GM23338 (cell line): ENCODE measurements at places on chromosomes 1 and 21. TPM values are rescaled to one million over a fixed set of nuclear protein-coding genes. Genes with fewer than 3 reads are reported as not detected.

- no peak for DNase-seq
- peak overlapping the region; percentile 57; the same call in 1 of the 2 replicates for H3K27ac ChIP-seq
- H3K4me3 ChIP-seq: no peak overlapping the region
- H3K4me1 ChIP-seq: peaks cover 29% of the 10 kb centered on the region
- H3K36me3 ChIP-seq: no peaks in the 10 kb centered on the region
- no peaks in the 10 kb centered on the region for H3K27me3 ChIP-seq
Measured at GRCh38 chr21:14917762-14918161, 147.0 kb downstream of the NRIP1 start.

GRCh38 chr1:89975540-89976125, 19.3 kb upstream of the ZNF326 start:
- H3K27me3 ChIP-seq: no peaks in the 10 kb centered on the region
- H3K4me1 ChIP-seq: peaks cover 5% of the 10 kb centered on the region
- no peak overlapping the region for H3K27ac ChIP-seq
- H3K36me3 ChIP-seq: no peaks in the 10 kb centered on the region
- no peak overlapping the region for H3K4me3 ChIP-seq

DNA sequence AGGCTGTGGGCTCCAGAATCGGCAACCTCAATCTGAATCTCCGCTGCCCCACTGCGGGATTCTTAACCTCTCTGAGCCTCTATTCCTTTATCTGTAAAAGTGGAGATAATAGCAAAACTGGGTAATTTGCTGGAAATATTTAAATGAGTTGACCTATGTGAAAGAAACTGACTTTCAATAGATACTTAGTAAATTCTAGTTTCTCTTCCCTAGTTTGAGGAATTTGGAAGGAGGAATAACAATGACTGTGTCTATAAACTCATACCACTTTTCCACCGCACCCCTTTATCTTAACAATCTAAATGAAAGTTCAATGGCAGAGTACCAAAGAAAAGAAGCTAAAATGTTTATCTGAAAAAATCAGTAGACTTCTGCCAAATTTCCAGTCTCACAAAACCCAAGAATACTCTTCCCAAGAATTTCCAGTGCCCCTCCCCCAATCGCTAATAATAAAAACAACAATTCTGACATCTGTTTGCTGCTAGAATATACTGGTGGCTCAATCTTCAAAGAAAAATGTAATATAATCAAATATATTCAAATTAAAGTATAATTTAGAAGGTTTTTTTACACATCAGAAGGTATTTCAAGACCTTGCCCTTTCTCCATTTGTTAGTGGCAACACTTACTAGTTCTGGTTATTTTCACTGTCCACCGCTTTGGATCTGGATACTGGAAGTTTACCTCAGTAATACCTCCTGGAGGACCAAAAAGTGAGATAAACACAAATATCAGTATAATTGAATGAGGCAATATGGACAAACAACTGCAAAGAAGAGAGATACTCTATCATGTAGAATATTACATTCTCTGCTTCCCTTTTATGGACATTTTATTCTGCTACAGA, 171.2 kb downstream of the LTN1 start:
- H3K4me1 ChIP-seq: 0 out of 2 replicates have a peak, but pooled peaks cover 3% of the 10 kb centered on the region
- no peak overlapping the region for H3K4me3 ChIP-seq
- H3K36me3 ChIP-seq: no peaks in the 10 kb centered on the region
- H3K27ac ChIP-seq: no peak overlapping the region
- DNase-seq: no peak

HSD3B2 gene
- not detected in 2 replicates for total RNA-seq

DNA sequence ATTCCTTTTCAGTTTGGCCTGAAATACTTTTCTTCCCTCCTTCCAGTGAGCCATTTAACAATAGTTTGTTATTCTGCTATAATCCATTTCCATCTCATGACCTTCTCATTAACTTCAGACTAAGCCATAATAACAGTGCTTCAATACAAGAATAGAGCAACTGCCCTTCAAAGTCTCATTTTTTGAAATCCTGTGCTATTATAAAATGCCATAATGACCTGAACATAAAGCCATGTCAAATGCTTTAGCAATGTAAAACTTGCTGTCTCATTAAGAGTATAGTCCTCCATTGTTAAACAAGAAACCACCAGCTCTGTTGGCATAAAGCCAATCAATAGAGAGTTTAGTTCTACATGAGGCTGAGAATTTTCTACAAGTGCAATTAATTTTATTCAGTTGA, 9.6 kb upstream of the PIGK start:
- H3K27ac ChIP-seq: no peak overlapping the region
- DNase-seq: no peak
- H3K4me1 ChIP-seq: peaks cover 3% of the 10 kb centered on the region; the same call in 1 of the 2 replicates
- H3K4me3 ChIP-seq: no peak overlapping the region

DNA sequence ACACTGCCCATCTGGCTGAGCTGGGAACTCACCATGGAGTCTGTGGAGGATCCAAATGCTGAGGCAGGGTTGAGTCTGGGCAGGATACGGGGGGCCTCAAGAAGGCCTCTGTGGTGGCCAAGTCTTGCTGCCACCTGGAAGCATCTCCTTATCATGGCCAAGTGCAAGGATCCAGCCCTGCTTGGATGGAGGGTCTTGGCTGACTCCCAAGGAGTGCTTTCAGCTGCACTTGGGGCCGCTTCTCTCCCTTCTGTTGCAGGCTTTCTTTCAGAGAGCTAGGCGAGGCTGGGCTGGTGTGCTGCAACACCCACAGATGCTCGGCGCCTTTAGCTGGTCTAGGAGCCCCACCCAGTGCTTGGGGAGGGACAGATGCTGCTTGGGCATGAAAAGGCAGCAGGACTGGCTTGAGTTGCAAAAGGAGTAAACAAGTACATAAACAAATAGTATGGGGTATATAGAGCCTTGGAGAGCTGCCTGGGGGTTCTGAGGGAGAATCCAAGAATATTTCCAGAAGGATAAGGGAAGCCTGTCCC, at the start of gene THEM5:
THEM5 (minus strand) TSS at position 302 of the 533 bp plus-strand sequence; CDS start at position 155, 147 bp downstream.
- no peaks in the 10 kb centered on the region for H3K4me1 ChIP-seq
- H3K36me3 ChIP-seq: no peaks in the 10 kb centered on the region; the same call in 1 of the 2 replicates
- H3K4me3 ChIP-seq: no peak within 1 kb of the TSS
- H3K27ac ChIP-seq: no peak within 1 kb of the TSS
- peaks cover 15% of the 10 kb centered on the region for H3K27me3 ChIP-seq

DCST1 gene
- not detected in 2 replicates for total RNA-seq

- H3K27ac ChIP-seq: no peak overlapping the region
- no peak overlapping the region for H3K4me3 ChIP-seq
- no peaks in the 10 kb centered on the region for H3K4me1 ChIP-seq
- DNase-seq: no peak
- H3K36me3 ChIP-seq: no peaks in the 10 kb centered on the region
- H3K27me3 ChIP-seq: no peaks in the 10 kb centered on the region
Measured at GRCh38 chr1:57820356-57821095, 396.7 kb upstream of the DAB1 start.

DNA sequence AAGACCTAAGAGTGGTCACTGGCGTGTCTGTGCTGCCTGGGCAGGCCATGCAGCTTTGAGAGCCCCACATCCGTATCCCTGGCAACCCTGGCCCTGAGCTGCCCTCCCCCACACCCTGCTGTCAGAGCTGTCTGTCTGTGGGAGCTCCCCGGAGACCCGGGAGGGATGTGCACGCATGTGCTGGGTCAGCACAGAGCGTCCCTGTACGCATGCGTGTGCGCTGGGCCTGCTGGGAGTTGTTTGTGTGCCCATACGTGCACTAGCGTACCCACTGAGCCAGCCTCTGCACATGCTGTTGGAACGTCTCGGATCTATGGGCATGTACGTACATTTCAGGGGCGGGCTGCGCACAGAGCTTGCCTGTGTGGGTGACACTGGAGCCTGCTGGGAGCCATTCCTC, 89.3 kb downstream of the EPHB2 start:
- no peak for DNase-seq
- no peak overlapping the region for H3K4me3 ChIP-seq

DNA sequence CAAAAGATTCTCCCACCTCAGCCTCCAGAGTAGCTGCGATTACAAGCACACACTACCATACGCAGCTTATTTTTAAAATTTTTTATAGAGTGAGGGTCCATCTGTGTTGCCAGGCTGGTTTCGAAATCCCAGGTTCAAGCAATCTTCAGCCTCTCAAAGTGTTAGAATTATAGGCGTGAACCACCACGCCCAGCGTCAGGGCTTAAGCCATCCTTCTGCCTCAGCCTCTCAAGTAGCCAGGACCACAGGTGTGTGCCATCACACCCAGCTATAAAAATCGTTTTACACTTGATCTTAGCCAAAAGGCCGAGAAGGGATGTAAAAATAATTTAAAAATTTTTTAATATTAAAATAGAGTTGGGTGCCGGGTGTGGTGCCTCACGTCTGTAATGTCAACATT, 4.3 kb upstream of the SLC25A33 start:
- no peaks in the 10 kb centered on the region for H3K27me3 ChIP-seq
- H3K4me1 ChIP-seq: peaks cover 12% of the 10 kb centered on the region
- no peak overlapping the region for H3K27ac ChIP-seq
- H3K4me3 ChIP-seq: no peak overlapping the region
- no peaks in the 10 kb centered on the region for H3K36me3 ChIP-seq
- DNase-seq: no peak

DNA sequence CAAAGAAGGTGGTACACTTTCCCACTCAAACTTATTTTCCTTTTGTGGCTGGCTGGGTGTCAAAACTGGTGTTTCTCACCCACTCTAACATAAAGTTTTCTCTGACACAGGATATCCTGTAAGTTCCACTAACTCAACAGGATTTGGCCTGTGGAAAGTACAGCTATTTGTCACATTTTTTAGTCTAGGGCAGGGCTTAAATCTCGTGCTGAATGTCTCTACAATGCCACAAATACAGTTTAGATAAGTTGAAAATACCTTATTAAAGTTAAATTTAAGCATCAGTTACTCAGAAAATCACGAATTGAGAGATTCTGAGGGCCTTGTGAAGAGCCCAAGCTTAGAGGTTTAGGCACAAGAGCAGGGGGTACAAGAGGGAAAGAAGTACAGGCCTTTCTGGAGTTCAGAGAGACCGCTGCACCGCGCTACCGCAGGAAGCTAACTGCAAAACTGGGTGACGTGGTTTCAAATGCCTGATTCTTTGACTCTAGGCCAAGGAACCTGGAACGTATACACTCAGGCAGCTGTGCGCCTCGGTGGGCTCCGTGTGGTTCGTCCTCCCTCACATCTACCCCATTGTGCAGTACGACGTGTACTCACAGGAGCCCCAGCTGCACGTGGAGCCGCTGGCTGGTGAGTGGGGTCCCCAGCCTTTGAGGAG, 23.4 kb upstream of the PWP2 start:
- 0 out of 2 replicates have a peak, but pooled peaks cover 14% of the 10 kb centered on the region for H3K36me3 ChIP-seq
- H3K27me3 ChIP-seq: no peaks in the 10 kb centered on the region
- H3K4me3 ChIP-seq: no peak overlapping the region
- H3K4me1 ChIP-seq: no peaks in the 10 kb centered on the region
- no peak for DNase-seq

- H3K4me3 ChIP-seq: no peak overlapping the region
- H3K36me3 ChIP-seq: no peaks in the 10 kb centered on the region
- H3K27me3 ChIP-seq: no peaks in the 10 kb centered on the region
- H3K4me1 ChIP-seq: no peaks in the 10 kb centered on the region; the same call in 1 of the 2 replicates
- no peak overlapping the region for H3K27ac ChIP-seq
Measured at GRCh38 chr1:214989341-214989740, 93.2 kb upstream of the KCNK2 start.

DNA sequence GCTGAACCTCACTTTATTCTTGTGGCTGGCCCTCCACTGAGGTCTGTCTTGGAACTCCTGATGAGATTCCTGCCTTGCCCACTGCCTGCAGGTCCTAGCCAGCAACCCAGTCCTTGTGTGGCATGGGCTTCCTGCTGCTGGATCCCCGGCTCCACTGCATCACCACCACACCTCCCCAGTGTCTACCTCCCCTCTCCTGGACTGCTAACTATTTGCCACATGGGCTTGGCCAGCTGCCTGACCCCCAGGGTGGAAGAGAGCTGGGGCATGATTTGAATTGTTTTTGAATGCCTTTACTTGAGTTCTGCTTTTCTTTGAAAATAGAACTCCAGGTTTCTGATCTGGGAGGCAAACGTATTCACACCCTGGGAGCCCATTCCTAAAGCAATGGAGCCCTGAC, 41.2 kb downstream of the SPAG17 start:
- no peak for DNase-seq
- no peaks in the 10 kb centered on the region for H3K36me3 ChIP-seq
- no peak overlapping the region for H3K27ac ChIP-seq
- H3K4me1 ChIP-seq: peaks cover 8% of the 10 kb centered on the region
- H3K4me3 ChIP-seq: no peak overlapping the region
- H3K27me3 ChIP-seq: no peaks in the 10 kb centered on the region

TMEM82 gene
- total RNA-seq: not detected in 2 replicates

DNA sequence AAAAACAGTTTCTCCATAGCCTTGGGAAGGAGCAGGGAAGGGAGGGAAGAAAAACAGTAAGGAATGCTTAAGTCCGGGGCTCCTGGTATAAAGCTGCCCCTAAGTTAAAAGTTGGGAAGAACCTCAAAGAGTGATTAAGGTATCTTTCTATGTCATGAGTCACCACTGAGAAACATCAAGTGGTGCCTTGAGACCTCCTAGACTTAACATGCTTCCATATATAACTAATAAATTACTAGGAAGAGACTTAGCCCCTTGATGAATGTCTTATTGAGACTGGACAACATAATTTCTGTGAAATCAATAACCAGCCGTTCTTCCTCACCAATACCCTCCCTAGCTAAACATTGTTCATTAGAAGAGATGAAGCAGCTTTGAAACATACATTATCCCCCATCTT, 121.8 kb upstream of the SLC44A3 start:
- H3K4me3 ChIP-seq: no peak overlapping the region
- no peaks in the 10 kb centered on the region for H3K36me3 ChIP-seq
- no peak for DNase-seq

GRCh38 chr1:33326785-33327184, 5.9 kb upstream of the A3GALT2 start:
- H3K4me3 ChIP-seq: no peak overlapping the region
- no peak overlapping the region for H3K27ac ChIP-seq
- no peaks in the 10 kb centered on the region for H3K27me3 ChIP-seq
- no peaks in the 10 kb centered on the region for H3K4me1 ChIP-seq
- no peaks in the 10 kb centered on the region for H3K36me3 ChIP-seq
- no peak for DNase-seq

DNA sequence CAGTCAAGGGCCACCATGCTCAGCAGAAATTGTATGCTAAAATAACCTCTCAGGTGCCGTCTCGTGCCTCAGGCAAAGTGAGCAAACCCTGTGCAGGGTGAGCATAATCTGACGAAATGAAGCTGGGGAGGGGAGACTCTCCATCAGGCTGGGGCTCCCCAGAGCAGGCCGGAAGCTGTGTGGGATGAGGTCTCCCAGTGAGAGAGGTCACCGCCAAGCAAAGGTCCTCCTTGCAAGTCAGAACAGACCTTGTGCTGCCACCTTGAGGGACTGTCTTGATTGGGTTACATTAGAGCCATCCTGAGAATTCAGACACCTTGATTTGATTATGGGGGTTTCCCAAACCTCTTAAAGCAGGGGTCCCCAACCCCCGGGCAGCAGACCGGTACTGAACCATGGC, 64.2 kb downstream of the ZNF684 start:
- H3K27me3 ChIP-seq: no peaks in the 10 kb centered on the region
- DNase-seq: no peak
- no peaks in the 10 kb centered on the region for H3K4me1 ChIP-seq
- H3K27ac ChIP-seq: no peak overlapping the region
- no peaks in the 10 kb centered on the region; the same call in 1 of the 2 replicates for H3K36me3 ChIP-seq
- no peak overlapping the region for H3K4me3 ChIP-seq
